AG20443 (cell line): ENCODE measurements at places on chromosomes 4 and X.

- no peak for DNase-seq
Measured at GRCh38 chrX:105706041-105706440, 116.3 kb upstream of the NRK start.

GRCh38 chrX:69900491-69900890, 149.2 kb downstream of the AWAT2 start:
- no peak for DNase-seq

GRCh38 chr4:27055221-27055760, 194.7 kb downstream of the STIM2 start:
- DNase-seq: no peak

DNA sequence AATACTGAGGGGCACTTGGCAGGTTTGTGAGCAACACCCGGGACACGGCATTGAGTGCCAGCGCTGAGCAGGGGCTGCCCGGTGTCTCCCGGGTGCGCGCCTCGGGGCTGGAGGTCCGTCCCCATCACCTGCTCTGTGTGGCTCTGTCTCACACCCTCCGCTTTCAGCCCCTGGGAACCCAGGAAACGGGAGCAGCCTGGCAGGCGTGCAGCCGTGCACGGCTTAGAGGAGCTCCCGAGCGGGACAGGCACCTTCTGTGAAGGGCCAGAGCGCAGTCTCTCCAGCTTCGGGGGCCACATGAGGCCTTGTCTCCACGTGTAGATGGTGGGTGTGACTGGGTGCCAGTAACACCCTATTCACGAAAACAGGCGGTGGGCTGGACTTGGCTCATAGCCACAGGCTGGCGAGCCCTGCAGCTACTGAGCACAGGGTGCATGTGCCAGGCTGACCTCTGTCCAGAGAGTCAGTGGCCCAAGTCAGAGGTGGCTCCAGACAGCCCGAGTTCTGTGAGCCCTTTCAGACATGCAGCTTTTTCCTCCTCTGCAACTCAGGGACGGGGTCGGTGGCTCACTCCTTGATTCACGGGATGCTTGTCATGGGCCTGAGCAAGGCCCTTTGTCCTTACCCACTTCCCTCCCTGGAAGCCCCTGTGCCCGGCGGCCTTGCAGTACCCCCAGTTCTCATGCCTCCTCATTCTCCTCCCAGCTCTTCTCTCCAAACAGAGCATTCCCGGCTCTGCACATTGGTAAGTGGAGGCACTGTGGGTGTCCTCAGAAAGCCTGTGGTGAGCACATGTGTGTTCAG, 23.5 kb downstream of the UVSSA start:
- no peak for DNase-seq

- DNase-seq: no peak
Measured at GRCh38 chr4:24743206-24743605, 52.2 kb upstream of the SOD3 start.

DNA sequence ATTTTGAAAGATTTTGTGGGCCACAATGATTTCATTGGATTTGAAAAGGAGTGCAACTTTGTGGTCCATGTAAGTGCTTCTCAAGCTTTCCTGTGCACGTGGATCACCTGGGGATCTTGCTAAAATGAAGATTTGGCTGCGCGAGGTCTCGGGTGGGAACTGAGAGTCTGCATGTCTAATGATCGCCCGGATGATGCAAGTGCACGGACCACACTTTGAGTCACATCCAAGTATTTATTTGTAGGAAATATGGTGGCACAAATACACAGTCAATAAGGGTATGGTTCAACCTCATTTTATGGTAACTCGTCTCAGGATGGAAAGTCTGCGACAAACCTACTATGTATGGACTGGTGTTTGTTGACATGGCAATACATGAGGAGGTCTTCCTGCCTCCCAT, 899 bp downstream of the BMX start:
- DNase-seq: no peak

DNA sequence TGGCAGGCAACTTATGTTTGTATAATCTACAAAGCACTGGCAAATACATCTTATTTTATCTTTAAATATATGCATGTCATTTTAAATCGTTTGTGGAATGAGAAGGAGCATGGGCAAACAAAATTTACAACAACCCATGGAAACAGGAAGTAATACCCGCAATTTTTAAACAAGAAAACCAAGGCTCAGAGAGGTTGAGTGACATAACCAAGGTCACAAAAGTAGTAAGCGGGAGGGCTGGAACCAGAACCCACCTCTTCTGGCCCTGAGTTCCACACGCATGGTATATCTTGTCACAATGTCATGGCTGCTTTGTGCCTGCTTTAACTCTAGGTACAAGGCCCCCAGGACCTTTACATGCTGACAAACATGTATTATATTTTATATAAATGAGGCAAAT, 52.9 kb downstream of the SLC7A11 start:
- no peak for DNase-seq

GRCh38 chrX:70262952-70263567, 3.1 kb upstream of the P2RY4 start:
- DNase-seq: peak; percentile 32

DNA sequence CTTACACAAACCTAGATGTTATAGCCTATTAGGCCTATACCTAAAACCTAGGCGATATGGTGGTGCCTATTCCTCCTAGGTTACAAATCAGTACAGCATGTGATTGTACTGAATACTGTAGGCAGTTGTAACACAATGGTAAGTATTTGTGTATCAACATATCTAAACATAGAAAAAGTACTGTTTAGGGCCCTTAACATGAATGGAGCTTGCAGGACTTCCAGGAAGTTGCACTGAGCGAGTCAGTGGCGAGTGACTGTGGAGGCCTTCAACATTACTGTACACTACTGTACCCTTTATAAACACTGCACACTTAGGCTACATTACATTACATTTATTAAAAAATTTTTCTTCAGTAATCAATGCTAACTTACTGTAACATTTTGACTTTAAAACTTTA, 37.8 kb downstream of the WWC2 start:
- DNase-seq: no peak

- DNase-seq: no peak
Measured at GRCh38 chr4:158884280-158884679, 115.5 kb downstream of the FNIP2 start.

- no peak for DNase-seq
Measured at GRCh38 chr4:105154576-105154975, 7.9 kb downstream of the TET2 start.

DNA sequence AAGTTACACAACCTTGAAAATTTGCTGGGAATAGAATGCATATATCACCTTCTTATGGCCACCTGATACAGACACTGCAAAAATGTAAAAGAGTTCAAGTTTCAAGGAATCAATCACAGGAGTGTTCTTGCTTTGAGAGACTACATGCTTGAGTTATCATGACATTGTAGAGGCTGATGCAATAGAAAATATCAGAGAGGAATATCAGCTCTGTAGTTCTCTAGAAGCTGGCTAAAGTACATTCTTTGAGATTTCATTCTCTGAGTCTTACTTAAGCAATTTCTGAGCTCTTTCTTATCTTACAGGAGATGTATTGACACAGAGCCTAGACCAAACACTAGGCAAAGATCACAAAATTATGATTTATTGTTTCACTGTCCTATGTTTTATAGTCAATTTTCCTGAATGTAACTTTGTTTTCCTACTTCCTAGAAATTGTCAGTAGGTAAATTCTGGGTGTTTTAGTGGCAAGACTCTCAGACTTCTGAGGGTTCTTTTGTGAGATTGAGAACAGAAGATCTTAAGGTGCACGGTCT, 152.1 kb upstream of the HPGD start:
- DNase-seq: no peak

GRCh38 chrX:134461437-134461836, 1.5 kb downstream of the HPRT1 start:
- DNase-seq: no peak

DNA sequence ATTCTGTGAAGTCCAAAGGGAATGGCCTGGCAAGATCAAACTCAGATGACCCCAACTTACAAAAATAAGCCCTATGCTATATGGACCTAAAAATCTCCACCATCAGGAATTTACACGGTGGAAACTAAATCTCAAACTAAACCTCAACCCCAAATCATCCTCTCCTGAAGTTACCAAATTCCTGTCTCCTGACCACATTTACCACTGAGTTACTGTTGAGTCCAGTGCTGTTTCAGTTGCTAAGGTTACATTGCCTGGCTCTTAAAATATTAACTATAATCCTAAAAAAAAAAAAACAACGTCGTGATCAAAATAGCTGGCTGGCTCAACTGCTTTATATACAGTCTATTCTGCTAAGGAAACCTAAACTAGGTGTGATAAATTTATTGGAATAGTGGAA, 315.2 kb upstream of the SLIT2 start:
- peak; percentile 79 for DNase-seq

GRCh38 chrX:9957743-9958142, 9.4 kb upstream of the CLDN34 start:
- DNase-seq: no peak

DNA sequence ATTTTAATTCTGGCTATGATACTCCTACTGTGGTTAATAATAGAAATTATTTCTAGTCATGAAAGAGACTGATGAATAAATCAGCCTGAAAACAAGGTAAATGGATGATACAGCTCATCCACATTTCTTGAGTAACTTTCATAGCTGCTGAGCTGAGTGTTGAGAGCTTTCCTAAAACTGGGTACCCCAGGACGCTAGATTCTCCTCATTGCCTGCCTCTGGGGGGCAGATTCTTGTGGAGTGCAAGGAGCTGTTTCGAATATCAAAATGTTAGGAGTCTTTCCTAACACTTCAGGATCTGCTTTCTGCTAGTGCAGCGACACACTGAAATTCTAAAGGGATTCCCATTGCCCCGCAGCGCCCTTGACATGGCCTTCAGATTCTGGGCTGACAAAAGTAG, 2.1 kb downstream of the MND1 start:
- DNase-seq: no peak

GRCh38 chrX:26651755-26652154, 435.8 kb downstream of the MAGEB5 start:
- DNase-seq: no peak

- no peak for DNase-seq
Measured at GRCh38 chr4:6472008-6472386, 417 bp downstream of the PPP2R2C start.

DNA sequence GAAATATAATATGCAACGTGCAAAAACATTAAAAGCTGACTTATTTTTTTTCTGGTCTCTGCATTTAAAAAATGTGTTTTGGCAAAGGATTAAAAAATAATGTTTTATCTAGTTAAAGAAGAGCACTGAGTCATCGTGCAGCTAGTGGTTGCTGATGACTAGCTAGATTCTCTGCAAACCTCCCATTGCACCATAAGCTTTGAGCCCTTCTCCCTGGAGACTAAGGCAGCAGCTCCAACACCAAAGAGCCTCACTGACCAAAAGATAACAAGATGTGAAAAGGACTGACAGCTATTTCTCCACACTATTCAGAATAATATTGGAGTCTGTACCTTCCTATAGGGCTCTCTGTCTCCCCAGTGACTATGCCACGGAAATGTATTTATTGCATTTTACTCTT, 424.3 kb downstream of the SLITRK2 start:
- no peak for DNase-seq

DNA sequence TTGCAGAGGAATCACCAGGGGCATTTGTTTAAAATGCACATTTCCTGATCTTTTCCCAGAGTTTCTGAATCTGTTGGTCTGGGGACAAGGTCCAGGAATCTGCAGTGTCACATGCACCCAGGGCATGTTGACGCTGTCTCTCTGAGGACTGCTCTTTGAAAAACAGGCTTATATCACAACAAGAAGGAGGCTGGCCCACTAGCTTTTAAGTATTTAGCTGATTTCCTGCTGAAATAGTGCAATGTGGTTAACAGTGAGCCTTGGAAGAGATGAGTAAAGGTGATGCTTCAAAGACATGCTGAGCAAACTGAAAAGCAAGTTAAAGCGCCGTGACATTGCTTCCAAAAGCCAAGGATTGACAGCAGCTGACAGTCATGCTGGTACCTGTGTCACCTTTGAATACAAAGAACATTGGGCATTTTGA, 18.6 kb upstream of the SEPSECS start:
- DNase-seq: no peak

DNA sequence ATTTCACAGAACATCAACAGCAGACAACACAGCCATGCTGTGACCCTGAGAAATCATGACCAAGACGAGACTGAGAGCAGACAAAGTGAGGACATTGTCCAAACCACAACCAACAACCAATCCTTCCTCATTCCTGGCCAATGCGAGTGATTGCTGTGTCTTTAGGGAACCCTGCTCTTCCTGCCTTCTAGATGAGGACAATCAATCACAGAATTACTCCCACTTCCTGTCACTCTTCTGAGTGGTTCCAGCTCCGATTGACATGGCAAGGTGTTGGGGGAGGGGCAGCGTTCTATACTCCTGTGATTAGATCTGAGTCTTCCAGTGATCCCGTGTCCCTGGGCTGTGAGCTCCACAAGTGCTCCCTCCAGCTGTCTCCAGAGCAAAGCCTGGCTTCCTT, 227.8 kb downstream of the STIM2 start:
- DNase-seq: no peak

- peak; percentile 12 for DNase-seq
Measured at GRCh38 chr4:188435381-188435780, 296.1 kb downstream of the TRIML1 start.
